HuH-7.5 (cell line): ENCODE measurements at places on chromosomes 4 and X.

GRCh38 chr4:70544279-70544868 is 26.0 kb downstream of the AMTN start:
- DNase-seq = no peak

DNA sequence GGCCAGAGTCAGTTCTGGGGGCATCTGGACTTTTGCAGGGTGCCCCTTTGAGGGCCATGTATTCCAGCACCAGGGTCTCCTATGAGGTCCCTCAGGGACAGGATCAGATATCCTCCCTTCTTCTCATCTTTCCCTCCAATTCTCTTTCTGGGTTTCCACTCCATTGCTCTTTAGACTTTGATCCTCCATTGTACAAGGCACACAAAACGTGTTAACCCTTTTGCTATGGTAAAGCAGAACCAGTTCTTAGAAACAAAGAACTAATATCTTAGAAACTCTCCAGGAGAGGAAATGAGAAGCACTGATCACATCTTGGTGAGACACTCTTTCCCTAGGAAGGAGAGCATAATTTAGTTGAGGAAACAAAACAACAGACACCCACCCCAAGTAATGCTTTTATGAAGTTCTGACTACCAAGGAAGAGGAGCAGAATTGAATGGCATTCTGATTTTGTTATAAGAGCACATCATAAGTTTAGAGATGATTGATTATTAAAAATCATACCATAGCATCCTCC is 200.7 kb upstream of the NPY2R start:
- no peak for DNase-seq

GRCh38 chrX:47361538-47362511 is 8.6 kb upstream of the ZNF157 start:
- peak; percentile 18 for DNase-seq

DNA sequence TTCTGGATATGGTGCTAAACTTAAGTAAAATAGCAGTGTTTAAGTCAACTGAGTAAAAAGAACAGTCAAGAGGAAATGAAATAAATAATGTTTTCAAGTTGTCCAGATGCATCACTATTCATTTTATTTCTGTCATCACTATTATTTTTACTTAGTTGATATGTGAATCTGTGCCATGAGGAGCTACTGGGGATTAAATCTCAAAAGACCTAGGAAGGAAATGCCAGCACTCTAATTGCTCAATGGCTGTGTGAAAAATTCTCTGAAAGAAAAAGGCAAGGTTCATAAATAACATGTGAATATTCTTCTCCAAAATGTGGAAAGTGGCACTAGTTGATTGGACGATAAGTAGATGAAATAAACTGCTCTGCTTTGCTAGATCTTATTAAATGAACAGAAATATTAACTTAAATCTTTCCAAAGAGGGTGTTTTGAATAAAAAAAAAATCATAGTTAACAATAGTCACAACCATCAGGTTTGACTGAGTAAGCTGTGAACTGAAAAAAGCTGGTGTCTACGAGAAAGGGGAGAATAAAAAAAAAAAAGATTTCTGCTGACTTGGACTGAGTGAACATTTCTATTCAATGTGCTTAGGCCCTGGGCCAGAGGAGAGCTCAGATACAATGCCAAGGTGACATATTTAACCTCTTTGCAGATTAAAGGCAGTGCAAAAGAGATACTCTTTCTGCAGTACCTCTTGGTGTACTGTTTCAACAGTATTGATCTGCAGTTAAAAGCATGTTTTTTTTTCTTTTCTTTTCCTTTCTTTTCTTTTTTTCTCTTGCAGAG is 1.6 kb downstream of the SPARCL1 start:
- DNase-seq = no peak

GRCh38 chr4:166144607-166145006 is 271.6 kb downstream of the TLL1 start:
- no peak for DNase-seq

DNA sequence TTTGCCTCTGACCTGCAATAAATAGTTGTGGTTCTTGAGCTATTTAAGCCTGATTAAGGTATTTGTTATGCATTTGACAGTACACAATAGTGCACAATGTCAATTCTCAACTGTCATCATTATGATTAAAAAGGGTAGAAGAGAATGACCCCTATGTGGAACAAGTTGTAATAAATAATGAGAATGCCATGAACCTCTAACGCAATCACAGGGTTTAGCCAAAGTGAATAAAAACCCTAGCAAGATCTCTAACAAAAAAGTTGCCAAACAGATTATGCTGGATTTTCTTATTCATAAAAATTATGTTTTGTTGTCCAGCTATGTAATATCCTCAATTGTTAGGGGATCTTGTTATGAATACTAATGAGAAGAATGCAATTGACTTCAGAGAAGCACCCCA is 387.4 kb downstream of the GPAT3 start:
- no peak for DNase-seq

GRCh38 chr4:121077496-121077895 is 5.2 kb upstream of the NDNF start:
- DNase-seq = no peak

DNA sequence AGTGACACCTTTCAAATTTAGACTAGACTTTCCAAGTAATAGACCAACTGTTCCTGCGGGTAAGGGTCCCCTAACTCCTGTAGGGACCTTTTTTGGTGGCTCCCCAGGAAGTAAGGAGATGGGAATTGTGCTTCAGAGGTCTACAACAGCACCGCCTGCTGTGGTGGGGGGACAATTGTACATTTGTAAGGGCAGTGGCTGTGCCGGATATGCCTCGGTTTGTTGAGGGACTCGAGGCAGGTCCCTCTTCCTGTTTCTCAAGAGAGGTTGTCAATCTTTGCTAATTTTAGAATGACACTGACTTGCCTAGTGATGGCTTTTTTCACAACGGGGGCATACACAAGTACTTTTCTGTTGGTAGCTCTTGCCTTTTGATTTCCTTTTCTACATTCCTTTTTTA is 15.5 kb upstream of the HSD17B11 start:
- no peak for DNase-seq

DNA sequence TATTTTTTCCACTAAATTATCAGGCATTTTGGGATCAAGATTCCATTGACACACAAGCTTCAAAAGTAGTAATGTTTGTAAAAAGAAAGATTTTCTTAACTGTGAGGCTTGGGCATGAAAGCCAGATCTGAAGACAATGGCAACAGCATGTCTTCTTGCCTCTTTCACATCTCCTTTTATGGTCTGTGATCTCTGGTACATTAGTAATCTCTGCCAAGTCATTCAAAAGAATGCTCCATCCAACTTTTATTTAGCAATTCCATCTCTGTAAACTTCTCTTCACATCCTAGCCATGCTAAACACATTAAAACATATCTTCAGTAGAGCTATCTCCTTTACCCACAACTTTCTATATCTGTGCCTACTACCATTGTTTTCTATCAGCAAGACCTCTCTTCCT is 465.4 kb downstream of the FAT4 start:
- no peak for DNase-seq

DNA sequence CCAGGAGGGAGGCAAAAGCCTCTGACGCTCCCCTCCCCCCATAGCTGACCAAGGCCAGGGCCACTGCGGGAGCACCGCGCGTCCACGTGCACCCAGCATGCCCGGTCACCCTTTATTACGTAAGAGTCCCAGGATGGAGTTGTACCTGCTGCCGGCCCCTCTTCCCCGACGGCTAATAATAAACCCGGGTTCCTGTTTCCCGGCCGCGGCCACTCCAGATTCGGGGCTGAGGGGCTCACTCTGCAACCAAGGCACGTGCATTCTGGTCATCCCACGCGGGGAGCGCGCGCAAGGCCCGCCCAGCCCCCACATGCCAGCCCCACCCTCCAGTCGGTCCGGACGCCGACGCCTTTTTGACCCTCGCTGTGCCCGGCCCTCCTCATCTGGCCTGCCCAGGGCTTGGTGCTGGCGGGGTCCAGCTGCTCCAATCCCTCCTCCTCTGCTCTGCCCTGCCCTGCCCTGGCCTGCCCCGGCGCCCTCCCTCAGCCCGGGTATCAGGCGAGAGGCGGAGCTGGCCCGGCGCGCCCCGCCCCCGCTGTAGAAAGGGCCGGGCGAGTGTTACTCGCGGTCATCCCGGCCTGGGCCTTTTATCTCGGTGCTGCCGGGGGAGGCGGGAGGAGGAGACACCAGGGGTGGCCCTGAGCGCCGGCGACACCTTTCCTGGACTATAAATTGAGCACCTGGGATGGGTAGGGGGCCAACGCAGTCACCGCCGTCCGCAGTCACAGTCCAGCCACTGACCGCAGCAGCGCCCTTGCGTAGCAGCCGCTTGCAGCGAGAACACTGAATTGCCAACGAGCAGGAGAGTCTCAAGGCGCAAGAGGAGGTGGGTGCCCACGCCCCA is 2.6 kb downstream of the MID1IP1 start:
- DNase-seq = peak; percentile 51

GRCh38 chrX:148811236-148811635 is 310.8 kb downstream of the AFF2 start:
- no peak for DNase-seq

- no peak for DNase-seq
Observed at GRCh38 chr4:143083756-143084472, 100.8 kb upstream of the USP38 start.

DNA sequence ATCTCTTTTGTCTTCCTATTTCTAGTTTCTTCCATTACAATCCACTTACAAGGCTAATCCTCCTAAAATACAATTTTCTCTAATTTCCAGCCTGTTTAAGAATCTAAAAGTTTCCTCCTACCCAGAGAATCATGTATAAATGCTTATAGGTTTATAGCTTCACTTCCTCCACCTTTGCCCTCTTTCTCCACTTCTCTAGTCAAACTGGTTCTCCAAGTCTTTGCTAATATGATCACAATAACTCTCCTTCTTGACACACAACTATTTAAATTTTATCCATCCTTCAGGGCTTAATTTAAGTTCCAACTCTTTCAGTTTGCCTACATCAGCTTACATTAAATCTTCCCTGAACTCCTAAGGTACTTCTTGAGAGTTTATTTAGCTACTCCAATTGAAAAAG is 69.2 kb downstream of the RPS6KA6 start:
- DNase-seq = no peak

GRCh38 chrX:12777670-12778069 is 13.5 kb upstream of the PRPS2 start:
- DNase-seq = no peak

GRCh38 chr4:108644237-108644636 is 6.2 kb upstream of the OSTC start:
- no peak for DNase-seq

DNA sequence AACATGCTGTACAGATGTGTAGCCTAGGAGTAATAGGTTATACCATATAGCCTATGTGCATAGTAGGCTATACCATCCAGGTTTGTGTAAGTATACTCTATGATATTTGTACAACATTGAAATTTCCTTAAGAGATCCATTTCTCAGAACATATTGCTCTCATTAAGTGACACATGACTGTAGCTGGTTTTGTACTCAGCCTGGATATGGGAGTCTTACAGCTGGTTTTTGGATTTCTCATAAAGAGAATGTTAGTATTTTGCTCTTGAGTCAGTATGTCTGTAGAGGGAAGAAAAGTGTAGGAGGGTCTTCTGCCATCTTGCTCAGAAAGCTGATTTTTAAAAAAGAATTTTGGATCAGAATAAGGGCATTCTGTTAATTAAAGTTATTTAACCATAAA is 85.3 kb downstream of the SMARCA5 start:
- DNase-seq = no peak

- DNase-seq = no peak
Observed at GRCh38 chr4:147987252-147987651, 255.4 kb downstream of the ARHGAP10 start.

GRCh38 chr4:687048-687970 is 1.6 kb downstream of the SLC49A3 start:
- DNase-seq = peak; percentile 100

- DNase-seq = no peak
Observed at GRCh38 chr4:42482516-42483327, 85.4 kb downstream of the SHISA3 start.

DNA sequence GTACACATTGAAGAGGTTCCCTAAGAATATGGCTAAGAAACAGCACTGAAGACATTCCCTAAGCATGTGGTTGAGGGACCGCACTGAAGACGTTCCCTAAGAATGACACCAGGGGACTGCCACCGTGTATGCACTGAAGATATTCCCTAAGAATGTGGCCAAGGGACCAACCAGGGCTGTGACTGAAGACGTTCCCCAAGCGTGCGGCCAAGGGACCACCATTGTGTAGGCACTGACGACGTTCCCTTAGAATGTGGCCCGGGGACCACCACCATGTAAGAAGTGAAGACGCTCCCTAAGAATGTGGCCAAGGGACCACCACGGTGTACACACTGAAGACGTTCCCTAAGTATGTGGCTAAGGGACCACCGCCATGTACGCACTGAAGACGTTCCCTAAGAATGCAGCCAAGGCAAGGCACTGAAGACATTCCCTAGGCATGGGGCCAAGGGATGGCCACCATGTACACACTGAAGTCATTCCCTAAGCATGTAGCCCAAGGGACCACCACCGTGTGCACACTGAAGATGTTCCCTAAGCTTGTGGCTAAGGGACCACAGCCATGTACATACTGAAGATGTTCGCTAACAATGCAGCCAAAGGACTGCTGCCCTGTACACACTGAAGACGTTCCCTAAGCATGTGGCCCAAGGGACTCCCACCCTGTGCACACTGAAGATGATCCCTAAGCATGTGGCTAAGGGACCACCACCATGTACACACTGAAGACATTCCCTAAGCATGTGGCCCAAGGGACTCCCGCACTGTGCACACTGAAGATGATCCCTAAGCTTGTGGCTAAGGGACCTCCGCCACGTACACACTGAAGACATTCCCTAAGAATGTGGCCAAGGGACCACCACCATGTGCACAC is 22.0 kb downstream of the DHRSX start:
- no peak for DNase-seq

GRCh38 chrX:13000301-13000811 is 25.4 kb downstream of the TMSB4X start:
- DNase-seq = no peak

- no peak for DNase-seq
Observed at GRCh38 chr4:136864604-136865185, 667.6 kb downstream of the PCDH18 start.
